ENCODE measurements at places on chromosomes 5 and 9.
A peak's percentile ranks its signal among the peaks of the same experiment; 100 is the strongest.

- DNase-seq = peak; percentile 60
Observed at GRCh38 chr9:83934569-83935275, 13.5 kb upstream of the KIF27 start.

GRCh38 chr5:146283344-146283761 is 55.3 kb upstream of the POU4F3 start:
- peak; percentile 98 for DNase-seq

- DNase-seq = no peak
Observed at GRCh38 chr5:717143-717542, 24.0 kb upstream of the TPPP start.

DNA sequence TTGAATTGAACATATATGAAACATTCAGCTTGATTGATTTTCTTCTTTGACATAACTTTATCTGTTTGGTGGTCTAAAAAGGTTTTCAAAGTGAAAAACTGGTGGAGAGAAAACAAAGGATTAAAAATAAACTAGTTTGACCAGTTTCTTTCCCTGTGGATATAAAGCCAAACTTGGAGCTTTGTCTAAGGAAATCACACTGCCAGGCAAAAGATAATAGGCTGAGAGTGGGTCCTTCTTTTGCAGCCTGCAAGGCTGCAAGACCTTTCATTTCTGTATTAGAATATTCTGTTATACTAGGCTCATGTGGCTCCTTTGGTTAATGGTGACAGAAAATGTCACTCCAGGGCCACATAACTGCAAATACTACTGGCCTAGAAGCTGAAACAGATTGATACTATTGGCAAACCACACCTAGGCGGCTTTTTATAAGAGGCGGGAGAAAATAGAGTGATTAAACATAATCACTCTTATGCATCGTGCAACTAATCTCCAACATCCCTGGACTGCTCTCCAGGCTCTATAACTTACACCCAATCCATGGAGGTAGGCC is 129.1 kb upstream of the ZNF462 start:
- DNase-seq = no peak

GRCh38 chr9:127204771-127205470 is 59.7 kb upstream of the GARNL3 start:
- peak; percentile 86 for DNase-seq

Data from EH (cell line).